ENCODE measurements at places on chromosomes 11 and 22. TPM values are rescaled to one million over a fixed set of nuclear protein-coding genes. Genes with fewer than 3 reads are reported as not detected.

The TPH1 gene
- total RNA-seq = 0.99 TPM

The LRRC75B gene
- 5.6 TPM for total RNA-seq

GRCh38 chr11:74485868-74486267 is 7.7 kb downstream of the LIPT2 start:
- DNase-seq = no peak

GRCh38 chr11:884578-885070 is 26.0 kb downstream of the CHID1 start:
- no peak for DNase-seq

- DNase-seq = peak; percentile 81
These were observed 4.0 kb downstream of the PHOX2A start for GRCh38 chr11:72239849-72240460.

DNA sequence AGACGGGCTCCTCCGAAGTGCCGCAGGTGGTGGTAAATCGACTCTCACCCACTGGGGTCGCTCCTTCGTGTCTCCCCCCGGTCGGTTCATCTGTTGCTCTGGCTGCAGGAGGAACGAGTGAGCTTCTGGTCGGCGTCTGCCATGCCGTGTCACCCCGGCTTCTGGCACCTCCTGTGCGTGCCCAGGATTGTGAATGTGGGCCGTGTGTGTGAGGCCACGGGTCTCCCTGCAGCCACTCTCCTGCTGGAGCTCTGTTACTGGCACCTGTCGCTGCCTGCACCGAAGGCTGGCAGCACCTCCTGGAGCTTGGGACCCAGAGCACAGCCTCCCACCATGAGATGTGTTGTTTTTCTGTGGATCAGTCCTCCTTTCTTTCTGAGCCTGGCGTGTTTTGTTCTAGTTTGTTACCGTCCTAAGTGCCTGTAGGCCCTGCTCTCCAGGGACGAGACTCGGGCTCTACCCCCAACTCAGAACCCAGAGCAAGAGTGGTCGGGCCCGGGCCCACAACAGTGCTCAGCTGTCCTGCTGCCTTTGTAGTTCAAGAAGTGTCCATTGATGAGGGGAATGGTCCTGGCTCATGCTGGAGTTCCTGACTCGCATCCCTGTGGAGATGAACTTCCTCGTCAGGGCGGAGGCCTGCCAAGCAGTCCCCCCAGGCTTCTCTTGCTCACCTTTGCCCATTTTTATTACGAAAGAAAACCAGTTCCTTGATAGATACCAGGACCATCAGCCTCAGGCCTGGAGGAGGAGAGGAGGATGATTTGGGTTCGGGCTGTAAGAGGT is 66.6 kb downstream of the MED15 start:
- DNase-seq = no peak

- no peak for DNase-seq
These were observed 3.4 kb upstream of the PIM3 start for GRCh38 chr22:49956914-49957825.

GRCh38 chr22:46614025-46614931 is 5.9 kb upstream of the GRAMD4 start:
- DNase-seq = no peak

DNA sequence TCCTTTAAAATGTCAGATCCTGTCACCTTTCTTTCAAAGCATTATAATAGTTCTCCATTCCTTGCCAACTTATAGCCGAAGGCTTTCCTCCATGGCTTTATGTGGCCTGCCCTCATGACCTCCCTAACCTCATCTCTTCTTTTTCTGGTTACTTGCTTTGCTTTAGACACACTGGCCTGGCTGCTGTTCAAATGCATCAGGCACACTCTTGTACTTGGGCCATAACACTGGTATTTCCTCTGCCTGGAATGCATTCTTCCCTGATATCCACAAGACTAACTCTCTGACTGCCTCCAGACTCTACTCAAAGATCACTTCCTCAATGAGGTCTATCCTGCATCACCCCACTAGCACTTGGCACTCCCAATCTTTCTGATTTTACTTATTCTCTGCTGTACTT is 710.3 kb downstream of the KCNA4 start:
- no peak for DNase-seq

- DNase-seq = no peak
These were observed 46.2 kb upstream of the TSKU start for GRCh38 chr11:76736773-76737495.

GRCh38 chr22:39475337-39475736 is 18.5 kb downstream of the MGAT3 start:
- DNase-seq = no peak

- DNase-seq = no peak
These were observed 11.0 kb upstream of the CWF19L2 start for GRCh38 chr11:107468596-107468995.

- no peak for DNase-seq
These were observed 163.8 kb downstream of the CHST1 start for GRCh38 chr11:45501392-45502225.

- DNase-seq = peak; percentile 80
These were observed 39.9 kb upstream of the KCNQ1OT1 start for GRCh38 chr11:2739531-2740274.

DNA sequence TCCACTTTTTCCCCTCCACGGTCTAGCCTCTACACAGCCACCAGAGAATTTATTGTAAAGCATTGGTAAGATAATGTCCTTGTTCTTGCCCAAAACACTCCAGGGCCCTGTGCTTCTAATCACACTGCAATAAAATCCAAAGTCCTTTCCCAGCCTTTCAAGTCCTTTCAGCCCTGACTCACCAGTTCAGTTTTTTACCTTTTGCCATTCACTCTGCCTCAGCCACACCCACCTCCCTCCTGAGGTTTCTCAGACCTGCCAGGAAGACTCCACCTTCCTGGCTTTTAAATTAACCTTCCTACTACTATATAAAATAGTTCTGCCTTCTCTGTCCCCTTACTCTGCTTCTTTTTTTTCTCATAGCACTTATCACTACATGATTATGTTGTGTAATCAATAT is 91.0 kb upstream of the ARHGAP32 start:
- DNase-seq = no peak

- DNase-seq = no peak
These were observed 30.3 kb upstream of the PISD start for GRCh38 chr22:31692186-31692886.

DNA sequence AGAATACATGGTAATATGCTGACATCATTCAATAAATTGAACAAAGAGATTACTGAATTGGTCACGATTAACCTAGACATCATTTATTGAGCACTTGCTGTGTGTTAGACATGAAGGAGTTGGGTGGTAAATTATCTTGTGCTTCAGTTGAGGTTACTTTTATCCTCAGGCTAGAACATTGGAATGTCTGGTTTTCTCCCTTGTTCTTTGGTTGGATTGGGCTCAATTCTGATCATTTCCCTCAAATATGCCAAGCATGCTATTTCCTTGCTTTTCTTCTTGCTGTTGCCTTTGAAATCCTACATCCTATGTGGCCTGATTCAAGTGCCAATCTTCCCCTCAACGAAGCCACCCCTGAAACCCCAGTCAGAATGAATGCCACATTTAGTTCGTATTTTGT is 65.8 kb downstream of the DEUP1 start:
- no peak for DNase-seq

Measured in chondrocyte (in vitro differentiated cells).